Articular chondrocyte of knee joint (primary cell): ENCODE measurements at places on chromosomes 3 and 15. TPM values are rescaled to one million over a fixed set of nuclear protein-coding genes. Genes with fewer than 3 reads are reported as not detected.

Gene P2RY13
- total RNA-seq = not detected in 2 replicates

Gene IFT80
- total RNA-seq = 93.7 and 116 TPM in 2 replicates

Gene SLC22A13
- total RNA-seq = 0.86 and 1.0 TPM in 2 replicates

Gene PIGZ
- total RNA-seq = 5.2 and 5.6 TPM in 2 replicates

Gene ATP2C1
- total RNA-seq = 64.0 and 70.9 TPM in 2 replicates

Gene HYAL1
- total RNA-seq = 14.5 and 15.5 TPM in 2 replicates

Gene MESP2
- 0.32 and 0.78 TPM in 2 replicates for total RNA-seq

Gene SLC6A11
- total RNA-seq = not detected in 2 replicates

Gene SQOR
- total RNA-seq = 182 and 186 TPM in 2 replicates

Gene CEMIP
- total RNA-seq = 1,480 and 1,735 TPM in 2 replicates

Gene CNTN6
- under 0.01 TPM in 1 of 2 replicates, not detected in the other for total RNA-seq

Gene PML
- 22.9 and 28.4 TPM in 2 replicates for total RNA-seq

Gene OR5K2
- total RNA-seq = not detected in 2 replicates

Gene RAD18
- total RNA-seq = 11.4 and 17.9 TPM in 2 replicates
